ENCODE measurements at places on chromosomes 7 and 10.

- DNase-seq, result peak; percentile 92
These were observed 78.1 kb downstream of the TPST1 start for GRCh38 chr7:66283003-66283920.

GRCh38 chr7:136348542-136349192 lies 371.5 kb upstream of the MTPN start:
- no peak for DNase-seq

DNA sequence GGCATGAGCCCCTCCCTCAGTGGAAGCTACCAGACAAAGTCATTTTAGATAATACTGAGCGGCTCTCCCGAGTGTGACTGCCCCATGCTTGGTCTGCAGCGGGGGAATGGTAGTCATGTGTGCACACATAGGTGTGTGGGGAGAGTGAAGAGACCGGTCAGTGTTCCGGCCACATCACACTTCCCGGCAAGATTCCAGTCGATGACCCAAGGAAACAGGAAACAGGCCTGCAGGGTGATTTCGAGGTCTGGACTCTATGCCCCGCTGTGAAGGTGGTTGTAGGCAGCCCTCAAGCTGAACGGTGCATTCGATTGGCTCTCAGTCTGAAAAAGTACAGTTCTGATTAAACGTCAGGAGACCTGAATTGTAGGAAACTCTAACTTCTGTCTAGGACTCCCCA lies 73.2 kb downstream of the SYPL1 start:
- no peak for DNase-seq

- DNase-seq, result peak; percentile 39
These were observed 521.7 kb upstream of the FZD8 start for GRCh38 chr10:36163827-36164226.
